Cortex of kidney (tissue), 1 donor: ENCODE measurements at places on chromosomes 13 and 19.

- no peak for DNase-seq
These were observed 391.7 kb upstream of the SGCG start for GRCh38 chr13:22789027-22789593.

- no peak for DNase-seq
These were observed 438.8 kb downstream of the EFNB2 start for GRCh38 chr13:106096661-106097092.

DNA sequence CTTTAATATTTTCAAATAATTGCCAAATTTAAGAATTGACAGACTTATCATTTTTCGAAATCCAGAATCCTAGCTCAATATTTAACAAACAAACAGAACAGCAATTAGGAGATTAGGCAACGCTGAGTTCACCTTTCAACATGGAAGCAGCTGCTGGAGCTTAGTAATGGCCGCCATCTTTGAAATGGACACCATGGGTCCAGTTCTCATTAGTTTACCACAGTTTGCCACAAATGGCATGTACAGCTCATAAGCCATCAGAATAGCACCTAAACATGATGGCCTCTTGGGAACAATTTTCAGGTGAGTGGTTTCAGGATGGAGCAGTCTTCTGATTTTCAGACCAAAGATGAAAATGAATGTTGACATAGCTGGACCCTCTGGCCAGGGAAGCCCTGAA is 313.6 kb upstream of the OBI1 start:
- DNase-seq = no peak

DNA sequence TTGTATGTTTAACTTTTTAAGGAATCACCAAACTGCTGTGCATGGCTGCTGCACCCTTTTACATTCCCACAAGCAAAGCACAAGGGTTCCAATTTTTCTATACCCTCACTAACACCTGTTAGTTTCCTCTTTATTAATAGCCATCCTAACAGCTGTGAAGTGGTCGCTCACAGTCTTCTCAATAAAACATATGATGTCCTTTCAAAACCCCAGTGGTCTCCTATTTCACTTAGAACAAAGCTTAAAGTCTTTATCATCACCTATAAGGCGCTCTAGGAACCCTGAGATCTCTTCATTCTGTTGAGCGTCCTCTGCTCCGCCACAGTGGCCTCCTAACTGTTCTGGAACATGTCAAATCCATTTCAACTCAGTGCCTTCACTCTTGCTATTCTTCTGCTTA is 400.5 kb downstream of the KLF12 start:
- DNase-seq = no peak

DNA sequence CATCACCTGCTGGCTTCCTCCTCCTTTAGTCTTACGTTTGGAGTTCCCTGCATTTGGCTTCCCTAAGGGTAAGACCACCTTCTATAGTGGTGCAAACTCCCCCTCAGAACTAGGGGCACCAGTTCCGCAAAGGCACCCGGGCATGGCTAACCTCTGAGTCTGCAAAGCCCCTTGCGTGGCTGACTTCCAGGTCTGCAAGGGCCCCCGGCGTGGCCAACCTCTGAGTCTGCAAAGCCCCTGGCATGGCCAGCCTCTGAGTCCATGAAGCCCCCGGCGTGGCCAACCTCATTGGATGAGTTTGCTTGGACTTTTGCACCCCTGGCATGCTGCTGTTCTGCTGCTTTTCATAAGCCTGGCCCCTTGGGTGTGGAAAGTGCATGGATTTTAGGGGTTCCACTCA is 5.1 kb downstream of the MCF2L start:
- DNase-seq = no peak

DNA sequence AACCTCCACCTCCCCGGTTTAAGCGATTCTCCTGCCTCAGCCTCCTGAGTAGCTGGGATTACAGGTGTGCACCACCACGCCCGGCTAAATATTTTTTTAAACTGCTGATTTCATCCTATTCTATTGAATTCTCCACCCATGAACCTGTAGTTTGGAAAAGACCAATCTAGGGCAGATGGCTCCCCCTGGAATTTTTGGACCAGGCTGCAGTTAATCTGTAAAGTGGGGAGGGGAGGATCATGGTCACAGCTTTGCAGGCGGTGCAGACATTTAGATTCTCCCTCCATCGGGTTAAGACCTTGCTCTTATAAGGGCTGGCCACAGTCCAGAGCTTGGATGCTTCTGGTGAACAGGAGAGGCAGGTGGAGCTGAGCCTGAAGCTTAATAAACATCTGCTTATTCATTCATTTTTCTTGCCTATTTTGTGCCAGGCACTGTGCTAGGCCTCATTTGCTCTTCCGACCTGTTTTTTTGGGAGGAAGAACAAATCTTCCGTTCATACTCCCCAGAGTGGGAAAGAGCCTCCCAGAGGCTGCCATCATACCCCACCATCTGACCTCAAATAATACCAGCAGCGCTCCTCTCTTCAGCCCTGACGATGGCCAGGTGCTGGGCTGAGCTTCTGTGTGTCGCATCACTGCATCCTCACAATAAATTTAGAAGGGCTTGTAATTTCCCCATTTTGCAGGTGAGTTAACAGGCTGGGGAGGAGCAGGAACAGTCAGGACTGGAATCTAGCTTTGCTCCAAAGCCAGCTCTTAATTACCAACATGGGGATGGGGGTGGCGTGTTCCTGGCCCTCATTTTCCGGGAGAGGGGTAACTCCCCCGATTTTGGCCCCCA is 902 bp upstream of the CCDC106 start:
- no peak for DNase-seq

DNA sequence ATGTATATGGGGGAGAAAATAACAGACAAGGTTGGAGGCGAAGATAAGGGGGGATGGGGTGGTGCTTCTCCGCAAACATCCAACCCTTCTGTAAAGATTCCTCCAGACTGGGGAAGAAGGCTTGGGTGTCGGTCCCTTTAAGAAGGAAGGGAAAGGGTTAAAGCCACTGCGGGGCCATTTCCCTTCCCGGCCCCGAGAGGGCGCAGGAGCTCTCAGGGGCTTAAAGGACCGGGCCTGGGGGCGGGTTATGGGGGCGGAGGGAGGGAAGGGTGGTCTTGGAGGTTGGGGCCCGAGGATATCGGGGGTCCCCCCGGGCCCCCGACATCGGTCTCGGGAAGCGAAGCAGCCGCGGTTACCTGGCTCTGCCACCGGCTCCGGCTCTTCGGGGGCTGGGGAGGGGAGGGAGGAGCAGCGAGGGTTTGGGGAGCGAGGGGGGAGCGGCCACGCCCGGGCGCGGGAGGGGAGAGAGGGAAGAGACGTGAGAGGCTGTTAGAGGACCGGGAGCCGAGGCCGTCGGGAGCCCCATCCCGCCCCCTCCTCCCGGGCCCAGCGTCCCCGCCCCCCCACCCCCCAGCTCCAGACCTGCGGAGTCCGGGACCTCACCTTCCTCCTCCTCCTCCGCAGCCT is 2.8 kb downstream of the TNNT1 start:
- no peak for DNase-seq

DNA sequence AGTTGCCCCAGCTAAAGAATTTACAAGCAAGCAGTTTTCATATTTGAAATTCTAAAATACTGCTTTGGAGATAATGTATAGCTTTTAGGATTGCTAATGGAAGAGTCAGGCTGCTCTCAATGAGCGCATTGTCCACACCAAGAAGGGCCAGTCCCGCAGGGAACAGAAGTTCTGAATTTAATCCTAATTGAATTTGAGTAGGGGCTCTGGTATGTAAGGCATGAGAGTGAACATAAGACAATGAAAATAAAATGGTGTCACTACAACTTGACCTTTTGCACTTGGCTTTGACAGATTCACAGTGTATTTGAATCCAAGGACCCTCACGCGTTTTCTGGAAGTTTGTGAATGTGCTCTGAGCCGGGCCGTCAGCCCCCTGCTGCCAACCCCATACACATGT is 32.6 kb downstream of the RAB20 start:
- DNase-seq = no peak

DNA sequence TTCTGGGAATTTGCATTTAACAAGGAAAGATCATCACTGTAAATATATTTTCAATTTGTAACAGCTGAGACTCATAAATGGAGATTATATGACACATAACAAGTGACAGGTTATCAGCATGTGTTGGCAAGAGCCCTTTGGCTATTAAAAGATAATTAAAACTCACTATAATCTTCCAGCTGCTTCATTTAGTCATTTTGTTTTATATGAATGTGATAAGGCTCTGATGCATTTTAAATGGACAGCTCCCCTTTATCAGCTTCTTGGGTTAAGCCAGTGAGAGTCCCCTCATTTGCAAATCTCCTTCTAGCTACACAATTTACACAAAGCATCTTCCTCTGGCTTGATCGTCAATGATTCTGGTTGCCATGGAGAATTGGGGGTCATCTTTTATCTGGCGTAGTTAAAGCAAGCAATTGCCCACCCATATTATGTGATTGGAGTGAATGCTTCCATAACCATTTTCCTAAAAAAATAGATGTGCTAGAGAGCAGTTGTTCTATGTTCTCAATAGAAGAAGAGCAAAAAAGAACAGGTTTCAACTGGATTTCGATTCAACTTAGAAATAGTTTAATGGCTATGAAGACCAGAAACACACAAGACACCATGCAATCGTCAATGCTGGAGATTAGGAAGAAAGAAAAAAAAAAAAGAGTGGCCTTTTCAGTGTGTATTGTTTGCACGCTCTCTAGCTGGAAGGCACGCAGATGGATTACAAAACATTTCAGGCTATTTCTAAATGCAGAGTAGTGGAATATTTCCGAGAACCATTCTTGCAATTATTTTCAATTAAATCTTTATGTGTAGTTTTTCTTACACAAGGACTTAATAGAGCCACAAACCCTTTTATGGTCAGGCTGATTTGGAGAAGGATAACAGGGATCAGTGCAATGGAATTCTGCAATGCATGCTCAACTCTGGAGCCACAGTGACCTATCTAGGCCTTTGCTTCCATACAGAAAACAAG is 27.4 kb downstream of the STARD13 start:
- no peak for DNase-seq

- DNase-seq = no peak
These were observed 66.9 kb upstream of the CLDN10 start for GRCh38 chr13:95485518-95486144.
